CD4-positive, alpha-beta T cell treated with Interleukin-21 for 1 hour (primary cell): ENCODE measurements at places on chromosomes 6 and 20.

DNA sequence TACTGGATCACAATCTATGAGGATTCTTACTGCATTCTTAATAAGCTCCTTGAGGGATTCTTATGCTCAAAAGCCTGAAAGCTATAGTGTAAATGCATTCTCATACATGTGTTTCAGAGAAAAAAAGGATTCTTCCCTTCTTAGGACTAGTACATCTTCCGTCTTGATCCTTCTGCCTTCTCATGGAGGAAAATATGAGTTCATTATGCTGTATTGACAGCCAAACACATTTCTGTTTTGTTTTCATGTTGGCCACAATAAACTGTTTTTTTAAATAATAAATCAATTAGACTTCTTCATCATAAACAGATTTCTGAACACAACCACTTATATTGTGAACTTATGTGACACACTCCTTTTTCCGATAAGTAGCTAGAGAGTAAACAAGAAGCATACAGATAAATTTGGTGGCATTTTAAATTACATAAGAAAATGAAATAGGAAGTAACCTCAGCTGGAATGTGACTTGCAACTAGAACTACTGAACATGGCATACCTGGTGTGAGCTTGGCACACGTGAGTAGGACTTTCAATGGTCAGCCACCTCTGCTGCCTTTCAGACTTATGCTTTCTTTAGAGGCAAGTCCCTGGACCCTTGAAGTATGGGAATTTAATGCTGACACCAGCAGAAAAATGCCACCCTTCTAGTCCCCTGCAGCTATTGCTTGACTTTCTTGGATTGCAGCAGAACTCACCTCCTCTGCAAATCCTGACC lies 350.4 kb downstream of the BCKDHB start:
- no peak for DNase-seq

- no peak for DNase-seq
Measured at GRCh38 chr6:81987293-81987692, 234.8 kb upstream of the TENT5A start.

- no peak for DNase-seq
Measured at GRCh38 chr6:6402591-6402990, 82.1 kb upstream of the F13A1 start.

- DNase-seq, result no peak
Measured at GRCh38 chr6:145569140-145569539, 166.2 kb downstream of the EPM2A start.

- DNase-seq, result no peak
Measured at GRCh38 chr6:168712993-168713392, 272.0 kb downstream of the SMOC2 start.

DNA sequence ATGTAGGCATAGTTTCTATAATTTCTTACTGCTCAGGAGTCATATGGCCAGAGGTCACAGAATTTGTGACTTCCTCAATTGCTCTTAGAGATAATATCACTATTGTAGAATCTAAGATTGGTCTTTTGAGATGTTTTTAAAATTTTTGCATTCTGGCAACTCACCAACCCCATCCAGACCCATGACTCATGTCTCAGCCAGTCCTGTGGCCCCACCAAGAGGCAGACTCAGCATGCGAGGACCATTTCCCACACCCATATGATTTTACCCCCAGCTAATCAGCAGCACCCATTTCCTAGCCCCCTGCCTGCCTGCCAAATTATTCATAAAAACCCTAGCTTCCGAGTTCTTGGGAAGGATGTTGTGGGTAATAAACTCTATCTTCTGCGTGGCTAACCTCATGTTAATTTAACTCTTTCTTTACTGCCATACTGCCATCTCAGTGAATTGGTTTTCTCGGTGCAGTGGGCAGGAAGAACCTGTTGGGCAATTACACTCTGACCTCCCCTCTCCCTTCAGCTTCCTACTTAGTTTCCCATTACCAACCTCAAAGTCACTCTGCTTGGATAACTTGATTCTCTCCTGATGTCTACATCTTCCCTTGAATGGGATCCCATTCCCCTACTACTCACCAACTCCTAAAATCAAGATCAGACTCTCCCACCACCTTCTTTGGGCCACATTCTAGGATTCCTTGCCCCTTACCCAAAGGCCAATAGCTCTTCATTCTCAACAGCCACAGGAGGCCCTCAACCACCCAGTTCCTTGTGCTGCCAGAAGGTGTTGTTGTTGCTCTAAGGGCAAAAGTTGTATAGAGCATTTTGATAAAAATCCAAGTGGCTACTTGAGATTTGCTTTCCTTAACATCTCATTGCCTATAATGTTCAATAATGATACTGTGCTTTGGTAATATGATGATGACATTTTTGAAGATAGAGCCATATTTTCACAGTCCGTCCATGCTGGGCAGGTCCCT lies 16.2 kb upstream of the IYD start:
- no peak for DNase-seq

DNA sequence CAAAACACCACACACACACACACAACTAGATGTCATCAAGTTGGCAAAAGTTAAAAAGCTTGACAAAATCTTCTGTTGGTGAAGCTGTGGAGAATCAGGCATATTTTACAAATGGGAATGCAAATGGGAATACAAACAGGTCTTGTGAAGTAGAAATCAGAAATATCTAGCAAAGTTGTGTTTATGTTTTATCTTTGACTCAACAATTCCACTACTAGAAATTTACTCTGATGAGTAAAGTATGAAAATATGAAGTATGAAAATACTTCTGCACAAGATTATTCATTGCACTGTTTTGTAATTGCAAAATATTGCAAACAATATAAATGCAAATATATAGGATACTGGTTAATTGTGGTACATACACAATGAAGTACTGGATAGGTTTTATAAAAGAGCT lies 1166.0 kb upstream of the GJE1 start:
- no peak for DNase-seq

DNA sequence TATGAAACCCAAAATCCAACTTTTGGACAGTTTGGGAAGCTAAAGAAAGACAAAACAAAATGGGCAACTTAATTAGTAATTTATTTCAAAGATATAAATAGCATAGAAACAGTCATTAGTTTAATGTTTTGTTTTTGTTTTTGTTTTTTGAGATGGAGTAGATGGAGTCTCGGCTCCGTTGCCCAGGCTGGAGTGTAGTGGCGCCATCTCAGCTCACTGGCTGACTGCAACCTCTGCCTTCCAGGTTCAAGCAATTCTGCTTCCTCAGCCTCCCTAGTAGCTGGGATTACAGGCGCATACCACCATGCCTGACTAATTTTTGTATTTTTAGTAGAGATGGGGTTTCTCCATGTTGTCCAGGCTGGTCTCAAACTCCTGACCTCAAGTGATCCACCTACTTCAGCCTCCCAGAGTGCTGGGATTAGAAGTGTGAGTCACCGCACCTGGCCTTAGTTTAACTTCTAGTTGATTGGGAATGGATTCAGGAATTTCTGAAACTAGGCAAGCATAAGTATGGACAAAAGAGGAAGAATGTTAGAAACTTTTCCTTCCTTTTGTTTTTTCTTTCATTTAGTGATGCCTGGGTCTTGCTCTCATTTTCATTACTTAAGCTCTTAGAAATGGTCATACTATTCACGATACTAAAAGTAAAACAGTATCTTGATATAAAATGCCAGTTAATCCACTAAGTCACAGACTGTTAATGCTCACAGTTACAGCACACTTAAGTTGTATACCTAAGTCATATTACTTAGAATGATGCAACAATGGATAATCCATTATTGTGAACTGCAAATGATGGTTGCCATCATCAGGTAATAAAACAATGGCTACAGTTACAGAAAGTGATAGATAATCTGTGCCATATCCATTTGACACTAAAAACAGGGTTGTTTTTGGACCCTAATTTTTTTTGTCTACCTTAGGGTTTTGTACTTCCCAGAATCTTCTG lies 8.2 kb downstream of the SENP6 start:
- DNase-seq, result no peak

DNA sequence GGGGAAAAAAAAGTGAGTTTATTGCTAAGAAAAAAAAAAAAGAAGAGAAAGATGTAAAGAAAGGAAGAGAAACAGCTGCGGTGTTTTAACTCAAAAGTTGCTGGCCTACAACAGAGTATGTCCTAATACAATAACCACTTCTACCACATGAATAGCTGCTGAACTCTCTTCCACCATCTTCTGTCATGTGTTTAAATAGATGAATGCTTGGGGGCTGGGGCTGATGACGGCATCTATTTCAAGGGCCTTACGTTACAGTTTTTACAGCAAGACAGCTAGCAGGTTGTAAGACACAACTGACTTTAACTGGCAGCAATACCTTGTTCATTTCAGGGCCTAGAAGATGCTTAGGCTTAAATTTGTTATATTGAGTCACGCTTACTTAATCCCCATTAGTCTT lies 50.4 kb downstream of the MAP3K7 start:
- DNase-seq, result no peak

- DNase-seq, result peak; percentile 30
Measured at GRCh38 chr6:154868143-154868594, 126.9 kb upstream of the TIAM2 start.

DNA sequence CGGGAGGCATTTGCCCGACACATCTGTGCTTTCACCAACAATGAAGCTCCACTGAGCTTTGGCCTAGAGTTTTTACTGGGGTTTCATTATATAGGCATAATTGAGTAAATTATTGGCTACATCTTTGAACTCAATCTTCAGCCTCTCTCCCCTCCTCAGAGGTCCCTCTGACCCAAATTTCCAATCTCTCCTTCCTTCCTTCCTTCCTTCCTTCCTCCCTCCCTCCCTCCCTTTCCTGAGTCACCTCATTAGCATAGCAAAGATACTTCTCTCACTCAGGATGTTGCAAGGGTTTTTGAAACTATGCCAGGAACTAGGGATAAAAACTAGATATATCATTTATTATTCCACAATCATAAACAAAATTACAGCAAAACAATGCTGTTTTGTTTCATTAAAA lies 238.2 kb upstream of the PRND start:
- no peak for DNase-seq

DNA sequence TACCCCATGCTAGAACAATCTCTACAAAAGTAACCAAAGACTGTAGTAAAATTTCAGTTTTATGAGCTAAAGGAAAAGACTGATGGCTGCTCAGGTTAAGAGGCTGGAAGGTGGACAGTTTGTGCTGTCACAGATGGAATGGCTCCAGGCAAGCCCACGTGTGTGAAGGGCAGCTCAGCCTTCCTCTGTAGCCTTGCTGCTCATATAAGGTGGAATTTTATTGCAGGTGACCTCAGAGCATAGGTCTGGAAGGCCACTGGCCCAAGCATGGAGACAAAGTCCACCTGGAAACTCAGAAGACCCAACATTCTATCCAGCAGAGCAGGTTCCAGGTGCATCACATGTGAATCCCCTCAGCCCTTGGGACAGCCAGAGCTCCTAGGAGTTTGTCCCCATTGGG lies 53.6 kb downstream of the KAT14 start:
- no peak for DNase-seq

DNA sequence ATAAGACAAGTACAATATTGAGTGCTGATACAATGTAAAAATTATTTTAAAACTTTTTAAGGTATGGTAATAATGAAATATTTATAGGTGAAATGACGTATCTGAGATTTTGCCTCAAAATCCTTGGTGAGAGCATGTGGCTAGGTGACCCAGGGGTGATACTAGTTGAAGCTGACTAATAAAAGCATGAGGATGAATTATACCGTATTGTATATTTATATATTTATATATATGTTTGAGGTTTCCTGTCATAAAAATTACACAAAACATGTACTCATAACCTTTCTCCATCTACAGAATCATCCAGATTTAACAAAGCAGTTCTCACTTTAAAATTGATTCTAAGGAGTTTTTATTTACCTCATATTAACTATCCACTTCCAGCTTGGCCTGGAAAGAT lies 358.1 kb downstream of the CDKAL1 start:
- no peak for DNase-seq

DNA sequence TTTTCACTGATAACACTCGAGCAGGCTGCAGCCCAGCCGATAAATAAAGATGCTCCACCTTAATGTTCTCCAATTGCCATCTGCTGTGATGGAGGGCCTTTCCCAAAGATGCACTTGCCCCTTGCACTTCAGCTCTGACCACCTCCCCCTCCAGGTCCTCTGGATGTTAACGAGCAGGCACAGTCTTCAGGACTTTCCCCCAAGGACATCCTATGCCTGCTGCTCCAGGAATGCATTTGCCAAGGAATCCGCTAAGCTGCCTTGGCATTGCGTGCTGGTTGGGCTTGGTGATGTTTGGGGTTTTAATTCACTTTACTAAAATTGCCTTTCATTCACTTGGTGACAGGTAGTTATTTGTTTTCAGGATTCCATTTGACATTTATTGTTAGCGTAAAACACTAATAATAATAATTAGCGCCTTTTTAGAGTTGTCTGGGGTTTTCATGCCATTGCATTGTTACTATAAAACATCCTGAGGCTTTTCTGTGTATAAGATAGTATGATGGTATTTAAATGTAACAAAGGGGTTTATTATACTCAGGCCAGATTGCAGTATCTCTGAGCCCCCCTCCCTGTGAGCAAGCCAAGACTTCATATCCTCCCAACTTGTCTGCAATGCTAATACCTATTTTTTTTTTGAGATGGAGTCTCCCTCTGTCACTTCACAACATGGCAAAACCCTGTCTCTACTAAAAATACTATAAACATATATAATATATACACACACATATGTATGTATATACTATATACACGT lies 66.7 kb upstream of the TSHZ2 start:
- no peak for DNase-seq

GRCh38 chr20:25468126-25469075 lies 60.9 kb downstream of the GINS1 start:
- no peak for DNase-seq

- no peak for DNase-seq
Measured at GRCh38 chr20:49813305-49813974, 812 bp downstream of the SLC9A8 start.

DNA sequence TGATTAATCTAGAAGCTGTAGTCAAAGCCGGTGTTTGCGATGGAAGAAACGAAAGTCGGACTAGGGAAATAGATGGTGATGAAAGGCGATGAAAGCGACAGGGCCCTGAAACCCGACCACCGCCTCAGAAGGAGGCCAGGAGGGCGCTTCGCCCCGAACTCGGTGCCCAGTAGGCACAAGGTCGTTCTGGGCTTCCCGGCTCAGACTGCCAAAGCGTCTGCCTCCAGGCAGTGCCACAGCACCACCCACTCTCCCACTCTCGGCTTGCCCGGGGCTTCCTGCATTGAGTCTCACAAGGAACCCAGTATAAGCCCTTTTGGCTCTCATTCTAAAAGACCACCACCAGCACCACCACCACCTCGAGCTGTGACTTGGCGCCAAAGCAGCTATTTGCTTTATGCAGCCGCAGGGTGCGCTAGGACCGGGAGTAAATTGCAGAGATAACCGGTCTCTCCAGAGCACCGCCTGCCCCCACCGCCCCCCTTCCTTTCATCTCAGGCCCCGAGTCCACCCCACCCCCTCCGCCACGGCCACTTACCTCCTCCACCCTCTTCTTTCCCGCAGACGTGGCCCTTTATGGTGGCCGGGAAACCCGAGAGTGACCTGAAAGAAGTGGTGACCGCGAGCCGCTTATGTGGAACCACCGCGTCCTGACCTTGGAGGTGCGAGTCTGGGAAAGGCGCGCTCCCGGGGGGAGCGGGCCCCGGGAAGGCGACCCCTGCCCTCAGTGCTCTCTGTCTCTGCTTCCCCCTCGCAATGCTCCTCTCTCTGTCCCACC lies 2.4 kb downstream of the TCF21 start:
- no peak for DNase-seq
